ENCODE measurements at places on chromosomes 2 and 18.

DNA sequence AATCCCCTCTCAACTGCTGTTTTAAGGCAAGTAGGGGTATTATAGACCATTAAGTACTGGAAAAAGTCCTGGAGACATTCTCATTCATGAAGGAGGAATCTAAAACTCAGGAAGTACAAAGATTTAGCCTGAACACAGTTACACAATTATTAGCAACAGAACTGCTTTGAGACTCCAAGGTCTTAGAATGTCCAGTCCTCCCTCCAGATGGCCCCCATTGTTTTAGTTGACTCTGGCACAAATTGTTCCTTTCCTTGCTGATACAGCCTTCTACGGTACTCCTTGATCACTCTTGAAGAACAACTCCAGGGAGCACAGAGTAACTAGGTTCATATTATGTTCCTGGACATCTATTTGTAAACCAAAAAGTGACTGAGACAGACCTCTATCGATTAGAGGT, 210.1 kb upstream of the RND3 start:
- DNase-seq: no peak

GRCh38 chr2:134489732-134490384, 228.9 kb downstream of the TMEM163 start:
- DNase-seq: no peak

- DNase-seq: no peak
These were observed 10.4 kb downstream of the PELI1 start for GRCh38 chr2:64133828-64134227.

DNA sequence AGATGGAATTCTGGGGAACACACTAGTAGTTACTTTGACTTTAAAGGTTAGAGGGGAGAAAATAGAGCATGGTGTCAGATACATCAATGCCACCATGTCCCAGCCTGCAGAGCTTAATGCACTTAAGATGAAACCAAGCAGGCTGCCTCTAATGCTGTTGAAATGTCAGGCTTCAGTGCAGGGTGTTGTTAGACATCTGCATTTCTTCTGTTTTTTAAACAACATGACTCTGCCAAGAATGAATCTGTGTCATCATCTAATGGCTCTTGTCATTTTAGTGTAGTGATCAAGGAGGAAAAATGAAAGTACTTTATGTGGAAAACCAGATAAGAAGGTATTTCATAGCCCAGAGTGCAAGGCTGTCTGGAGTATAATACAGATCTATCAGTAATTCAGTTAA, 29.9 kb downstream of the LYPD1 start:
- no peak for DNase-seq

- DNase-seq: no peak
These were observed 810 bp upstream of the RBFA start for GRCh38 chr18:80033181-80034067.

GRCh38 chr2:86464652-86465051, 23.5 kb downstream of the KDM3A start:
- no peak for DNase-seq

- no peak for DNase-seq
These were observed 502.4 kb downstream of the FBXO15 start for GRCh38 chr18:73645160-73645715.

DNA sequence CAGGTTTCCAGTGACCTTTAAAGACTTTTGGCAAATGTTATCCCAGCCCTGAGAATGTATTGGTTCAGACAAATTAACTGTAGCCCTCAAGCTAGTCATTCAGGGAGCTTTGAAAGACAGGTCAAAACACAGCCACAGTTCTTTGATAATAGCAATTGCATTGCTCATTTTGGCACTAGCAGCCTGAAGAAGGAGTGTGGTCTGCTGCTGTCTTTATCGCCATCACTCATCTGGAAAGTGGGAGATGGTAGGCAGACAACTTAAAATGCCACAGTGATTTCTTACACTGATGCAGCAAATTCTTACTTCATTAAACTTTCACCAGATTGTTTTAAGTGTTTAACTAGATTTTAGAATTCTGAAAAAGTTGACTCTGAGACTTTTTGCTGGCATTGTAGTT, 47.2 kb downstream of the DOK6 start:
- DNase-seq: no peak

GRCh38 chr18:48861181-48861708, 89.5 kb downstream of the SMAD7 start:
- no peak for DNase-seq

GRCh38 chr2:164458792-164459191, 162.5 kb downstream of the GRB14 start:
- DNase-seq: peak; percentile 29

DNA sequence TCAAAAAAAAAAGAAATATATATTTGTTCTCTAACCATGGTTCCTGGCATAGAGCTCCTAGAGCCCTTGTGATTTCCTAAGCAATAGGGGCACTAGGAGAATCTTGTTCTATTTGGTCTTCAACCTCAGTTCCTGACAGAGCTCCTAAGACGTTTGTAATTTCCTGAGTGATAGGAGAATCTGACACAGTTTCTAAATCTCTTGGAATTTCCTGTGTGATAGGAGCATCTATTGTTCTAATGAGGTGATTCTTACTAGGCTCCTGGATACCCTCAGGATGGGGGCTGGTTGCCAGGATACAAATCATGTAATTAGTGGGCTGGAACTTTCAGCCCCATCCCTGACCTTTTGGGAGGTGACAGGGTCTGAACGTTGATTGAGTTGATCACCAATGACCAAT, 245.8 kb downstream of the ZEB2 start:
- DNase-seq: no peak

DNA sequence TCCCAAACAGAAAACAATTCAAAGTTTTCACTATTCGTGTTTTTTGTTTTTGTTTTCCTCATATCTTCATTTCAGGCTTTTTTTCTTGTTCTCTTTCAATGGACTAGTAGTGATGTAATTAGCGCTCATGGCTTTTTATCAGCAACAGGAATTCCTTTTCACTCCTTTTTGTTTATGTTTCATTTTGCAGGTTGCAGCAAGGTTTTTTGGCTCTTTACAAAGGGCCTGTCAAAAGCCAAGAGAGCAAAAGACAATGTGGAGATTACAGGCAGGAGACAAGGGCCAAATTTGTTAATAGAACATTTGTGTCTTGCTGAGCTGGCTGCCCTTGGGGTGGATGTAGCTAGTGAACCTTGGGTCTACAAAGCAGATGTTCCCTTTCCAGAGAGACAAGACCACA, 467.4 kb upstream of the CDH20 start:
- DNase-seq: no peak

GRCh38 chr2:241053576-241054251, 48.4 kb downstream of the MTERF4 start:
- no peak for DNase-seq

- no peak for DNase-seq
These were observed 79.1 kb downstream of the AP1S3 start for GRCh38 chr2:223758131-223758840.
